ENCODE measurements at places on chromosomes 3 and 15.

- no peak for DNase-seq
Observed at GRCh38 chr3:107407355-107407754, 30.1 kb downstream of the CCDC54 start.

DNA sequence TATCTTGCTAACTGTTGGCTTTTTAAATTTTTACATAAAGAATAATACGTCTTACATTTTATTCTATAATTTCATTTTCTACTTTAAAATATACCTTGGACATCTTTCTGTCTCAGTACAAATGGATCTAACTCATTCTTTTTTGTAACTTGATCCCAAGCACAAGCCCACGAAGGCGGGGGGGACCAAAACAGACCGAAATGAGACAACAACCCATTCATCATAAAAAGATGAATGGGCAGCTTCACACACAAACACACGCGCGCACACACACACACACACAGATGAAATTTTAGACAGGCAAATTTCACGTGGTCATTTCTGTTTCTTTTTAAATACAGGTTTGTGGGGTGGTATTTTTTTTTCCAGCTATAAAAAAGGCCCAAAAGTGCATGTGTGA lies 271.3 kb upstream of the TOPAZ1 start:
- no peak for DNase-seq

DNA sequence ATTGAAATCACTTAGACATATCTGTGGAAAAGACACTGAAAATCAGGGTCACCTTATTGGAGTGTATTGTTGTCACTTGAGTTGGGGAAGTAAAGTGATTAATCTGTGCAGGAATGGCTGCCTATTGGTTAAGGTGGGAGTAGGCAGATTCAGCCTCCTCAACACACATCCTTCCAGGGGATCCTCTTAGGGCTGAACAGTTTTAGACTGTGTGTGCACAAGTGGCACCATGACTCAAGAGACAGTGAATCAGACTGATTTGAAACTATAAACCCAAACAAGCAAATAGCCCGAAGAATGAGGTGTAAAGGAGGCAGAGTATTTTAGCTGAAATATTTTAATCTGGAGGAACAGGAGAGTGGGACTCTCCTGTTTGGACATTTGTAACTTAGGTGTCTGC lies 4.9 kb downstream of the ABHD17C start:
- DNase-seq = no peak

DNA sequence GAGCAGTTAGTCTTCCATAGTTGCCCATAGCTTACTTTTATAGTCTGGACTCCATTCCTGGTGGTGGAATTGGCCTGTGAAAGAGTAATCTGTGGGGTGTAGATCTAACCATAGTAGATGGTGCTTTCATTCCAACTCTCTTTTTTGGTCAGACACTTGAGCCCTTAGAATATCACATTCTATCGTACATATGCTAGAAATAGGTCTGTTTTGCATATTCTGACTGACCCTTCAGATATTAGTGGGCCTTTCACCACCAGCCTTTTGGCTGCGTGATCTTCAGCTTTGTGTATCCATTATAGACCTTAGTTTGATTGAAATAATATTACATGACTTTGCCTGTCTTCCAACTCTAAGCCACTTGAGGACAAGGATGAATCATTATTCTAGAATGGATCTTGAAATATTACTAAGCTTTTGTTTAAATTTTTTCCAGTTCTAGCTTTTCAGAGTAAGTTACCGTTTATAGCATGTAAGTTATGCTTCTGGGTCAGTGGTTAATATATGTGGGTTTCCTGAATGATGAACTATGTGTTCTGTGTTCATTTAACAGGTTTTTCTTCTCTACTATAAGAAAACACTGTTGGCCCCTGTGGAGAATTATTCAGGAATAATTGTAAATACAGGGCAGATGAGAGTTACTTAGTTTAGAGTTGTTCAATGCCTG lies 8.7 kb downstream of the RAB7A start:
- DNase-seq = no peak

- no peak for DNase-seq
Observed at GRCh38 chr15:69804786-69805185, 292.9 kb downstream of the TLE3 start.

DNA sequence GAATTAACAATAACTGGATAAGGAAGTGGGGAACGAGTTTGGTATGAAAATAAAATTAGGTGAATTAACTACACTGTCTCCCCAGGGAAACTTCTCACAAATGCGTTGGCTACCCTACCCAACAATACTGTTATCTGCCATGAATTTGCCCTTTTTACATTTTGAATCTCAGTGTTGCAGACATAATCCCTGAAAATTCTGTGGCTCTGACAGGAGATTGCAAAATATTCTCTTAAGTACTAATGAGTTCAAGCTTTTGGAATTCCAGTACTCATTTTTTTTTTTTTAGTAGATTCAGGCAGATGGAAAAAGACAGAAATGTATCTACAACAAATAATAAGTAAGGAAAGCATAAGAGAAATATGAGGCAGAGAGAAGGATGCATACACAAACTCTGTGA lies 332.6 kb downstream of the LSAMP start:
- no peak for DNase-seq

- no peak for DNase-seq
Observed at GRCh38 chr3:158702815-158703481, 29.3 kb downstream of the RARRES1 start.

- no peak for DNase-seq
Observed at GRCh38 chr3:181212271-181212670, 222.7 kb upstream of the DNAJC19 start.

DNA sequence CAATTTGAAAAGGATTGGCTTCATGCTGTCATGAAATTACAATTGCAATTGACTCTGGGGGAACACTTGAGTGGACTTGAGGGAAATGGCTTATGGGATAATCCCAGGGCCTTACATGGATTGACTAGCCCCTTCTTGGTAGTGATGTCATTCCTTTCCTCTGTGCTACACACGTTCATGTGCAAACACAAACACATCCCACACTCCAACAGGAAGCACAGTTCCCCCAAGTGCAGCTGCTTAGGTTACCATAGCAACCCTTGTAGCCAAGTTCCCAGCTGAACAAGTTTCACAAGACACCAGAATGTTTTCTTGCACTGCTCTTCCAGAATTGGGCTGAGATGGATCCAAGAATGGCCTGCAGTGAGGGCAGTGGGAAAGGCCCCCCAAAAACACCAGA lies 217.0 kb downstream of the ZNF621 start:
- no peak for DNase-seq

DNA sequence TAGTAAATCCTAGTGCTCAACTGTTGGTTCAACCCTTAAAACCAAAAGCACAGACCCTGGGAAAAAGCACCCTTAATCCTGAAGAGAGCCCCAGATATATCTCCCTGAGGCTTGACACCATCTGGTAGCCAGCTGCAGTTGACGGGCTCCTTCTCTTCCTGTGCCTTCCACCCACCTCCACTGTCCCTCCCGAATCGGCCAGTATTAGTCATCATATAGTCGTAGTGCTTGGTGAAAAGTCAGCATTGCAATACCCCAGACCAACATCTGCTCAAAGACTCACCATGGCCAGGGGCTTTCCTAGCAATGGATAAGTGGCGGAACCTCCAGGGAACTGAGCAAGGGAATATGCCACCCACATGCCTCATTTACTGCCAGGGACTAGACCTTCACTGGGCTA lies 125.6 kb upstream of the CRBN start:
- DNase-seq = no peak

GRCh38 chr3:45343947-45344346 lies 44.4 kb upstream of the LARS2 start:
- DNase-seq = no peak

DNA sequence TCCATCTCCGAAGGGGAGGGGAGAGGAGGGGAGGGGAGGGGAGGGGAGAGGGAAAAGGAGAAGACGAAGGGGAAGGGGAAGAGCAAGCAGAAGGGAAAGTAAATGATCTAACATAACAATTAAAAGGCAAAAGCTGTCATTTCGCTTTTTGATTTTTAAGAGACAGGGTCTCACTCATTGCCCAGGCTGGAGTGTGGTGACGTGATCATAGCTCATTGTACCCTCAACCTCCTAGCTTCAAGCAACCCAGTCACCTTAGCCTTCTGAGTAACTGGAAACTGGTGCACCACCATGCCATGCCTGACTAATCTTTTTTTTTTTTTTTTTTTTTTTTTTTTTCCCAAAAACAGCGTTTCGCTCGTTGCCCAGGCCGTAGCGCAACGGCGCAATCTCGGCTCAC lies 22.6 kb downstream of the ADAM10 start:
- DNase-seq = no peak

- DNase-seq = no peak
Observed at GRCh38 chr3:169694117-169694516, 30.6 kb upstream of the MECOM start.

- DNase-seq = no peak
Observed at GRCh38 chr15:70166506-70167087, 68.9 kb upstream of the TLE3 start.
